ENCODE measurements at places on chromosomes 1 and 21.
A peak's percentile ranks its signal among the peaks of the same experiment; 100 is the strongest.

GRCh38 chr1:241606544-241606943 lies 33.6 kb downstream of the CHML start:
- DNase-seq, result no peak

- no peak for DNase-seq
Measured at GRCh38 chr1:115530407-115530806, 111.4 kb upstream of the VANGL1 start.

- no peak for DNase-seq
Measured at GRCh38 chr1:32485554-32486255, 20.8 kb downstream of the ZBTB8B start.

- no peak for DNase-seq
Measured at GRCh38 chr1:42979896-42980800, 21.5 kb upstream of the SLC2A1 start.

- DNase-seq, result no peak
Measured at GRCh38 chr1:156438278-156438987, 62.1 kb downstream of the MEF2D start.

DNA sequence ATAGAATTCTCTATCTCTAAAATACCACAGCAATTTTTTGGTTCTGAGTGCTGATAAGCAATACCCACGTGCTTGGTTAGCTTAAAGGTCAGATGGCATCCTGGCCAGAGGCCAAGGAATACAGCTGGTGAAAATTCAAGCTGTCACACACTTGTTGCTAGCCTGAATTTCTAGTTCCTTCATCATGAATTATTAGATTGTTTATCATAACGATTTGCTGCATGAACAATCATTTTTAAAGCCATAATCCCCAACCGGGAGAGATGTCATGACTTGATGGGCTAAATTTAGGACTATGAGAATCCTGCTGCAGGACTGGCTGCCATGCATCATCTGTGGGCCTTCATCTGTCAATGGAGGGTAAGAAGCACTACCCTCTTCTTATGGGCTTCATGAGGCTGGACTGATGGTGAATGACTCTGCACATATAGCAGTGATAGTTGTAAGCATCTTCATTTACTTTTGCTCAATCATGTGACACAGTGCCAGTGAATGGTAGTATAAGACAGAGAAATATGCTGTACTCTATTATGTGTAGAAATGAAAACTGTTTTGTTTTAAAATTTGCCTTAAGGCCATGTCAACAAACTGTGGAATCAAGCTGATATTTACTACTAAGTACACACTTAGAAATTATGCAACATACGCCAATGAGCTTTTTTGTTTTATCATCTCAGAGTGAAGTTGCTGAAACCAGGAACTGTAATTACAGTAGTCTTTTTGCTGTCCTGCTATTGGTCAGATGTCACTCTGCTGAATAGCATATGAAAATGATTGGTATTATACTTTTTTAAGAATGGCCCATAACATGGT lies 80.5 kb upstream of the RALGPS2 start:
- DNase-seq, result no peak

- no peak for DNase-seq
Measured at GRCh38 chr1:14113841-14114567, 414.0 kb downstream of the PRDM2 start.

DNA sequence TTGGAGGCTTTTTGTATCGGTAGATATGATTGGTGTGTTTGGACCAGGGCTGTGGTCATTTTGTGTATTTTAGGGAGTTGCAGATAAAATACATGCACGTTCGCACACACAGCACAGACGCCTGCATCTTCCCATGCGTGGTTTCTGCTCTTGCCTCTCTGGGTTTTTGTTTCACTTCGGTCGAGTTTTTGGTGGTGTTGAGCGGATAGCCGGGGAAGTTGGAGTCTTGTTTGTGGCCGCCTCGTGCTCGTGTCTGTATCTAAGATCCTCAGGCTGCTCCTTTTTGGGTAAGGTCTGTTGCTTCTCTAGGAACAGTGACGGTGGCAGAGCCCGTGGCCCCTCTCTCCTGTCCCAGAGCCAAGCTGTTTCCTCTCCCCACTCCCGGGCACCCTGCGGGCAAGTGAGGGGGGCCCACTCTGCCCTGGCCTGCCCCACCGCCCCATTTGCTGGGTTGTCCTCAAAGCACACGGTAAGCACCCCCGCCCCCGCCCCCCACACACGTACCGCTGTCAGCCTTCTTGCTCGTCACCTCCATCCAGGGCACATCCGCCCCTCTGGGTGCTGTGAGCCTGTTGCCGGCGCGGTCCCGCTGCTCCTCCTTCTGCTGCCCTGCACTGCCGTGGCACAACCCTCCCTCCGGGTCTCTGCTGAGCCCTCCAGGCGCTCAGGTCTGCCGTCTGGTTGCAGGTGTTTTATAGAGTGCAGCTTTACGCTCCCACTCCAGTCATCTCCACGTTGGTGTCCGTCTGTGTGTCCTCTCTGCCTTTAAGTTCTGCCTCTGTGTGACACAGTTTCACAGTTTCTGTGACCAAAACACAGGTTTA lies 51.9 kb downstream of the AGPAT3 start:
- no peak for DNase-seq

DNA sequence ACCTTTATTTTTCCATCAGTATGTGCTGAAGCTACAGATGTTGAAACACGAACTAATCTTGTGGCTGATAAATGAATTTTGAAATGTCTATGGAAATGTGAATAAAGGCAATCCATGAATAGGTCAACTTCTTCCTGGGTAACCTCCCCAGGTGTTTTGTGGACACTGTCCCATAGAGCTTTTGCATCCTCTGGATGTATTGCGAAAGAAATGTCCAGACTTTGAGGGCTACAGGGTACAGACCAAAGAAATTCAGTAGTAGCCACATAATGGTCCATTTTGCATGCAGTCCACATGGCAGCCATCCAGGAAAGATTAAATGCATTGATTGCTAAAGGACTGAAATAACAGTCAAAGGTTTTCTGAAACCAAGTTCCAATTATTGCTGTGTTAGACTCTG lies 21.5 kb upstream of the DARS2 start:
- no peak for DNase-seq

DNA sequence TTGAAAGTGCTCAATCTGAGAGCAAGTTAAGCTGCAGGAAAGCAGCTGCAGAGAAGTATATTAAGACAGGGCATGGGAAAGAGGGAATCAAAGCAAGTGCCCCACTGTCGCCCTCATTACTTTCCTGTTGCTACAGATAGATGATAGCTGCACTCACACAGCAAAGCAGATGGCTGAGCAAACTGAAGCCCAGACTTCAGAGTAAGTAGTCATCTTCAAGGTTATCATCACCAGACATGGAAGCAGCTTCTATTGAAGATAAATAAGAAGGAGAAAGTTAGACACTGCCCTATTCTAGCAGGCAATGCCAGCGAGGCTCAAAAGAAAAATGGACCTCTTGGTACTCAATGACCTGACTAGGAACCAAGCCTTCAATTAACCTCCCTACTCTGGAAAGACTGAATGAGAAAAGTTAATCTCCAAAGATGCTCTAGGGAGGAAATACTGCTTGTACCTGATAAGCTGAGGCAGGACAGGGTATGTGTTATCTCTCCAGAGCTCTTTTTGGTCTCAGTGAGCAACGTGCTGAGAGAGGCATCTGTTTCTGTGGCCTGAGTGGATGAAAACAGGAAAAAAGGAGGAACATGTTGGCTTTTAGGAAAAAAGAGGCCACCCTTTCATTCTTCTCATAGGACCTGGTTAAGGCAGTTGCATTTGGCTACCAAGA lies 11.1 kb upstream of the MRPL9 start:
- DNase-seq, result no peak

DNA sequence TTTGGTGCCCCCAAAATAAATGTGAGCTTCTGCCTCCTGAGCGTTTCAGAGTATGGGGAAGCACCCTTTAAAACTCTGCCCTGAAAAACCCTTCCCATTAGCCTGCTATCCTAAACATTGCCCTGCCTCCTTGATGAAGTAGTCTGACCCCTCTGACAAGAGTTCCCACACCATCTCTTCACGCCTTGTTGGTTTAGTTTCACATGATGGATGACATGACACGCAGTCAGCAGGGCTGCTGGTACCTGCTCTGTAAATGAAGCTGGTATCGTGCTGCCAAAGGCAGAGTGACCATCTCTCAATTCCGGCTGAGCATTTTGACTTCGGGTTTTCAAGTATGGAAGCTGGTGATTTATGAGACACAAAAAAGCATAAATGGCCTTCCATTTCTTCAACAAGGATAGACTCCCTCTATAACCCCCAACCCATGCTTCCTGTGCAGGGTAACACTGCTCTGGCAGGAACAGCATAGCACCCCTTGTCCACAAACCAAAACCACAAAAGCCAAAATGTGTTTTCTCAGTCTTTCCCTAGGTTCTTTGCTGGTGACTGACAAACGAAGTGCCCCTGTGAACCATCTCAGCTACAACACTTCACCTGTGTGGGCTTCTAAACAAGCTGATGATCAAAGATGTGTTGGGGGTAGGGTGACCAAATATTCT lies 444.6 kb downstream of the NUF2 start:
- no peak for DNase-seq

DNA sequence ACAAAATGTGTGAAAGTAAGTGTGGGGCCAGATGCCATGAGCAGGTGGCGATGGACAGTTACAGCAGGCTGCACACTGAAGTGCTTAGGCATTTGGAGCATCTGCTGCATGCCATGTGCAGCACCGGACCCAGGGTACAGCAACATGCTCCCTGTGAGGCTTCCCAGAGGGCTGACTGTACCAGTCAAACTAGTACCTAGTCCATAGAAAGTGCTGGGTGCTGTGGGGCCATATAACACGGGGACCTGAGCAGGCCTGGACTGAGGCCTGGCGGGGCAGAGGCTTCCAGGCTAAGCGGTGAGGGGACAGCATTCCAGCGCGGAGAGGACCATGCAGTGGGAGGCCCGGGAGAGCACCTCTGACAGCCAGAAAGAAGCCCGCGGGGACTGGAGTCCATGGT lies 29.9 kb upstream of the PKP1 start:
- no peak for DNase-seq

DNA sequence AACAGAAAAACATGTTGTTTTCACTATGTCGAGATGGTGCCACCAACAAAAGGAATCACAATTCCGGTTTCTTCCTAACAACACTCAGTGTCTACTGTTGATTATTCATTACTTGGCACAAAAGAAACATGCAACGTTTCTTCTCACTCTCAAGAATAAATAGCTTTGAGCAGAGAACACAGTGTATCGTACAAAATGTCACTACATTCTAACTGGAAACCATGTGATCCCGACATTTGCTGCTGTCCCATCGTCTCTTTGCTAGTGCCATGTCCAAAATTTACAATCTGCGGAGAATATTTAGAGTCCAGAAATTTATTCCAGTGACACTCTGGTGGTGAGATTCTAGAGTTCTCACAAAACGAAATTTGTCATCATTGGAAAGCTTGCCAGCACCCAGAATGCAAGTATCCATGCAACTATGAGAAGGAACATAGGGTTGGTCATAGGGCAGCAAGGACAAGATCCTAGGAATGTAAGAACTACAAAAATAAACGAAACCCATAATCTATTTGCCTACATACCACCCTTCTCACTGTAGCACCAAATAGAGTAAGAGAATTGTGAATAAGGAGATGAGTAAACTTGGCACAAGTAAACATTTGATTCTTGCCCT lies 505.1 kb downstream of the LTN1 start:
- DNase-seq, result no peak

GRCh38 chr1:168112673-168113305 lies 23.9 kb downstream of the GPR161 start:
- peak; percentile 58 for DNase-seq

- DNase-seq, result no peak
Measured at GRCh38 chr1:62040450-62040849, 154.2 kb upstream of the L1TD1 start.

GRCh38 chr1:205217418-205217817 lies 5.9 kb upstream of the DSTYK start:
- DNase-seq, result no peak

DNA sequence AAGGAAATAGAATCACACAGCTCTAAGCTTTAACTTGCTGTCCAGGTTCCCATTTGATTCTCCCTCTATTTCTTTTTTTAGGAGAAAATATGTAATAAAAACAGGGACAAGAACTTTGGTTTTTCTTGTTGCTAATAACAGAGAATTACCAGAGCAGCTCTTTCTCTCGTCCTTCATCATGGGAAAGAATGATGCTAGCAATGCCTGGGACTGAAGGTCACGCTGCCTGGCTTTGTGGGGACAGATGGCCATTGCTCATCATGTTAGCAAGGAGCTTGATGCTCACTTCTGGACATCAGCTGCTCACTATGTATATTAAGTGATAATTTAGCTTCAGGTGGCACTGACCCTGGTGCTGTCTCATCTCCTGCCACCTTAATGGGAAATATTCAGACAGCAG lies 77.3 kb upstream of the AKT3 start:
- no peak for DNase-seq

DNA sequence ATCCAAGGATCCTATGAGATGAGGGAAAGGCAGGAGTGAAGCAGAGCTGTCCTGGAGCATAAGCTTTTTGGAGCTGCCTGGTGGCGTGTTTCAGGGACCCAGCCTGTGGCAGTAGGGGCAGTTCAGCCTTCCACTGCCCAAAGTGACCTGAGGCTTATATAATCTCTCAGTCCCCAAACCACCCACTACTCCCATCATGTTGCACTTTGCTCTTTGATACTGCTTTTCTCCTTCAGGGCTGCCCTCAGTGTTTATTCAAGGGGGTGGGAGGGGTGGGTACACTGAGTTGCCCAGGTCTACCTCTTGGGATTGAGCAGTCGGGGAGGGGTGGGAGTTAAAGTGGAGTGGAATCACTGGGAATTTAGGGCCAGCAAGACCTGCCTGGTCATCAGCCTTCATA lies 9.3 kb downstream of the HCN3 start:
- no peak for DNase-seq

GRCh38 chr21:45281411-45282282 lies 6.0 kb downstream of the POFUT2 start:
- no peak for DNase-seq

GRCh38 chr1:54892586-54892985 lies 5.6 kb upstream of the DHCR24 start:
- DNase-seq, result no peak

GRCh38 chr1:42171679-42172266 lies 7.2 kb upstream of the GUCA2A start:
- DNase-seq, result no peak

GRCh38 chr1:236670060-236670459 lies 16.2 kb upstream of the ACTN2 start:
- DNase-seq, result no peak

- DNase-seq, result no peak
Measured at GRCh38 chr1:111099289-111099688, 40.6 kb downstream of the DRAM2 start.

DNA sequence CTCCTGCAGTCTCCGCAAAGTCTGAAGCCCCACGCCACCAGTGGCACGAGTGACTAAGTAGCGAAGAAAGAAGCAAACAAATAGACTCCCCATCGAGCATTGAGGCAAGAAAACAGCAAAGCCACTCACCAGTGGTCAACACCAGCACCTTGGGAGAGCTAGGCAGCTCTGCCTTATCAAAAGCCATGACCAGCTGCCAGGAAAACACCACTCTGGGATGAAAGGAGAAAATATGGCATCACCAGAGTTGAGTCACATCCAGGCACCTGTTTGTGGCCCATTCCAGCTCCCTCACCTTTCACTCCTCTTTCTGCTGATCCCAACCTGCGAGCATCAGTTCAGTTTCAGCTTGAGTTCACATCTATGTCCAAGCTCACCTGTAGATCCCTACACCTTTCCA lies 17.2 kb downstream of the PDZK1 start:
- DNase-seq, result no peak

- DNase-seq, result no peak
Measured at GRCh38 chr1:29504196-29504595, 267.9 kb downstream of the PTPRU start.
